NCI-H524 (cell line): ENCODE measurements at places on chromosomes 2 and 18.
A peak's percentile ranks its signal among the peaks of the same experiment; 100 is the strongest.

DNA sequence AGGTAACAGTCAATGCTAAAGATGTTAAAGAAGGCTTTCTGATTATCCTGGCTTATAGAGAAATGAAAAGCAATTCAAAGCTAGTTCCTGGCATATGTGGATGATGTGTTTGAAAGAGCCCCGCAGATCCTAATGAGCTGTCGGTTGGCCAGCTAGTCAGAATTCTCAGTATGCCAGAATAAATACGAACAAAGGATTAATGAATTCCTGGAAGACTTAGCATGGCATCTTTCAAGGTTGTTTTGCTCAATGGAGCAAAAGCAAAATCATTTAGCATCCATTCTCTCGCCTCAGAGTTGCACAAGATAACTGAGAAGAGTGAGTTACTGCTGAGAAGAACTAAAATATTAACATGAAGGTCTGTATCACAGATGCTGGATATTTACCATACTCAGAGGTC, 307.6 kb downstream of the RIT2 start:
- DNase-seq, result no peak

DNA sequence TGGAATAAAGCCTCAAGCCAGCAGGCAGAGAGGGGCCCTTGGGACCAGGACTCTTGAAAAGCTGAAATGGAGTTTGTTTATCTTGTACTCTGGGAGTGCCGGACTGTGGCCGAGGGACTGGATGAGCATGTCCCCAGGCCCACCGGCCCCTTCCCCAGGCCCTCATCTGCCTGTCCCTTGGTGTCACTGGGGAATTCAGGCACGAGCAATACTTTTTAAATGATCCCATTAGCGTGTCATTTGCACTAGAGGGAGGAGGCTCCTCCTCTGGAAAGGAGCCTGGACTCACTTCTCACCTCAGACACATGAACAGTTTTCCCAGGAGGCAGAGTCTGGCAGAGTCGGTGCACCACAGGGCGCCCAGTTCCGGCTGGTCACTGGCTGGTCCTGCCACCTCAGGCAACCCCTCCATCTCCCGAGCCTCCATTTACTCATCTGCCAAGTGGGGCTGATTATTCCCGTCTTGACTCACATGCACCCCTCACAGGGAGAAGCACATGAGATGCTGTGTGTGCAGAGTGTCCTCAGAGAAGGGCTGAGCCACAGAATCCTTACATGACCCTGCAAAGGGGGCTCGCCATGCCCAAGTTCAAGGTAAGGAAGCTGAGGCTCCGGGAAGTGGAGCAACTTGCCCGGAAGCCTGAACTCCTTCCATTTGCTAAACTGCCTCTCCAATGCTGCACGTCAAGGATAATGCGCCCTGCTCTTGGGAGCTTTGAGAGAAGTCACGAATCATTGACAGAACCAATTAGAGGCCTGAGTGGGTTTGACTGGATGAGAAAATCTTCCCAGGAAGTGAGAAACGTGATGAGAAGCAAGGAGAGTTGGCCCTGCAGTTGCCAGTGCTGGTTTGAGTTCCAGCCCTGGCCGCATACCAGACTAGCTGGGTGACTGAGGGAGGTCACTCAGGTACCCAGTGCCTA, 26.7 kb downstream of the CIB4 start:
- peak; percentile 32 for DNase-seq

GRCh38 chr2:62305421-62306176, 109.7 kb downstream of the B3GNT2 start:
- no peak for DNase-seq

GRCh38 chr2:180133736-180134135, 126.6 kb upstream of the CWC22 start:
- DNase-seq, result no peak

DNA sequence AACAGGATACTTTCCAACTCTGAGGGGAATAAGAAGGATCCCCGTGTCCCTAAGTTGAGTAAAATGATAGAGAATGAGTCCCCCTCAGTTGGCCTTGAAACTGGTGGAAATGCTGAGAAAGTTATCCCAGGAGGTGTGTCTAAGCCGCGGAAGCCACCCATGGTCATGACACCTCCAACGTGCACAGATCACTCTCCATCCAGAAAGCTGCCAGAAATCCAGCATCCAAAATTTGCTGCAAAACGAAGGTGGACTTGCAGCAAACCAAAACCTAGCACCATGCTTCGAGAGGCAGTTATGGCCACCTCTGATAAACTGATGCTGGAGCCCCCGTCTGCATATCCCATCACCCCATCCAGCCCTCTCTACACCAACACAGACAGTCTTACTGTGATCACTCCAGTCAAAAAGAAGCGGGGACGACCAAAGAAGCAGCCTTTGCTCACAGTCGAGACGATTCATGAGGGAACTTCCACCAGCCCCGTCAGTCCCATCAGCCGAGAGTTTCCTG, 270.1 kb downstream of the SETBP1 start:
- no peak for DNase-seq

- peak; percentile 33 for DNase-seq
Measured at GRCh38 chr2:152097801-152098495, 896 bp downstream of the CACNB4 start.

GRCh38 chr2:135299658-135300244, 231.3 kb downstream of the ZRANB3 start:
- DNase-seq, result no peak

- no peak for DNase-seq
Measured at GRCh38 chr2:31962757-31963361, 47.9 kb downstream of the MEMO1 start.

- DNase-seq, result no peak
Measured at GRCh38 chr2:61263830-61264229, 101.8 kb downstream of the C2orf74 start.

GRCh38 chr2:53202063-53202462, 565.5 kb upstream of the CHAC2 start:
- DNase-seq, result no peak

DNA sequence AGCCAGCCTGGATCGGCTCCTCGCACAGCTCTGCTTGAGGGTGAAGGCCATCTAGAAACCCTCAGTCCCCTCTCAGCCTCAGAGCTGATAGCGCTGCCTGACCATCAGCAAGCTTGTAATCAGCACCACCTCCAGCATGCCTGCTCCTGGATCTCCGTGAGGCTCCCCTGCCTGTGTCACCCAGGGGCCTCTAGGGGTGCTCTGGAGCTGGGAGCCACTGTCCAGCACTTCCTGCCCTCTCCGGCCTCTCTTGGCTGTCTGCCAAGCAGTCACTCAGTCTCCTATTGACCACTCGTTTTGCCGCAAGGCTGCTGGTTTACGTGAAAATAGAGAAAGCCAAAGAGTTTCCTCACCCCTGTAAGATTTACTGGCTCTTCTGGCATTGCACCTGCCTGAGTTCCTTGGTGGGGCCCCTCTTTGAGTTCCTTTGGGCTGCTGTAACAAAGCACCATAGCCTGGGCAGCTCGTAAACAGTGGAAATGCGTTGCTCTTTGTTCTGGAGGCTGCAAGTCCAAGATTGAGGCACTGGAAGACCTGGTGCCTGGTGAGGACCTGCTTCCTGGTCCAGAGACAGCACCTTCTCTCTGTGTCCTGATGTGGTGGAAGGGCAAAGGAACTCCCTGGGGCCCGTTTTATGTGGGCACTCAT, 17.9 kb downstream of the CAPN10 start:
- no peak for DNase-seq

DNA sequence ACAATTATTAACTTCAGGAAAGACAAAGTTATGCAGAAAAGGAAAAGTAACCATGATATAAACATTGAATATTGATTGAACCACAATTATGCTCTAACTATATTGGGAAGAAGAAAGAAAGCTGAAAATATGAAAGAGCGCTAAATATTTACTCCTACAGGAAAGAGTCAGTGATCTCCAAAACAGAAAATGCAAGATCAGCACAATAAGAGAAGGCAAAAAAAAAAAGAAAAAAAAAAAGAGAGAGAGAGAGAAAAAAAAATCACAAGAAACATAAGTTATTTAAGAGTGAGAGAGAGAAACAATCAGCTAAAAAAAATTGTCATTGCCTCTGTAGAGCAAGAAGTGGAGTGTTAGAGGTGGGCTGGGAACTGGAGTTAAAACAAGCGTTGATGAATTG, 28.9 kb upstream of the ELAC1 start:
- no peak for DNase-seq

DNA sequence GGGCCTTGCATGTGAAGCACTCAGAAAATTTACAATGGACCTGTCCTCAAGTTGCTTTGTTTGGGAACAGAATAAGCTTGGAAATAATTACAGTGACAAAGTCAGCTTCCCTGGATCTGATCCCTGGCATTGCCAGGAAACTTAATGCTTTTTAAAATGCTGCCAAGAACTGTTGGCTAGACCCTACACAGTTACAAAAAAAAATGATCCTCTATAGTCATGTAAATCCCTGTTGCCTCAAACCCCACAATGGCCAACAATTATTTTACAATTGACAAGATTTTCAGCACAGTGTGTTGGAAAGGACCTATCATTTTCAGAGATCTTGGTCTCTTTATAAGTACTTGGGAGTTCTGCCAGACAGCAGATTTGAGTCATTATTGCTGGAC, 470.4 kb upstream of the ACVR2A start:
- DNase-seq, result no peak

- no peak for DNase-seq
Measured at GRCh38 chr2:187541086-187542085, 12.8 kb downstream of the TFPI start.

DNA sequence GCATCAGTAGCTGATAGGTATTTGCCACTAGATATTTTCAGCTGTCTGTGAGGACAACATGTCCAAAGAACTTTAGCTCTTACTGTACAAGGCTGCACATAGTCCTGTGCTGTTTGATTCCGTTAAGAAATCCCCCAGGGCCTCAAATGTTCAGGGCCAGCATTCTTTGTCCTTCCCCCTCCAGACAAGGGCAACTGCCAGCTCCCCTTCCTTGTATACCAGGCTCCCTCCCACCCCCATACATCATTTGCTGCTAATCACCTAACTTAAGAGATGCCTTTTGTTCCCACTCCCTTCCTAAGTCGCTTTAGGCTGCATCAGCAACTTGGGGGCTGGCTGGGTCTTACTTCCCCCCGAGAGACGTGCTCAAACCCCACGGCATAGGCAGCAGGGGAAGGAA, 138.7 kb downstream of the CDH20 start:
- no peak for DNase-seq

DNA sequence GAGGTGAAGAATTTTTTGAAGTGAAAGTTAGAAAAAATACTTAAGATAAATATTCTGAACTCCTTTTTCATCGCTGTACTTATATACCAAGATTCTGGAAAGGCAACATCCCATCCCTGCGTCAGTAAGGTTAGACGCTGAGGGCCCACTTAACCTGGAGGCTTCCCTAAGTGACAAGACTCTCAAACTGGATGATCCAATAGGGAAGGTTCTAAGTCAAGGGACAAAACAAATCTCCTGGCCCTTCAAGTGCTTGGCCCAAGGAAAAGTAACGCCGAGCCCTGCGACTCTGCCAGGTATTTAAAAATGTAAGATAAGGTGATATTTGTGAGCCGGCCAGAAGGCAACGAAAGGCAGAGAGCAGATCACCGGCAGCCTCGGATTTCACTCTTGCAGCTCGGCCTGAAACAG, 1.3 kb downstream of the STK39 start:
- DNase-seq, result peak; percentile 59

- no peak for DNase-seq
Measured at GRCh38 chr2:220192994-220193753, 565.7 kb downstream of the SLC4A3 start.

- no peak for DNase-seq
Measured at GRCh38 chr2:220034426-220035130, 407.1 kb downstream of the SLC4A3 start.

DNA sequence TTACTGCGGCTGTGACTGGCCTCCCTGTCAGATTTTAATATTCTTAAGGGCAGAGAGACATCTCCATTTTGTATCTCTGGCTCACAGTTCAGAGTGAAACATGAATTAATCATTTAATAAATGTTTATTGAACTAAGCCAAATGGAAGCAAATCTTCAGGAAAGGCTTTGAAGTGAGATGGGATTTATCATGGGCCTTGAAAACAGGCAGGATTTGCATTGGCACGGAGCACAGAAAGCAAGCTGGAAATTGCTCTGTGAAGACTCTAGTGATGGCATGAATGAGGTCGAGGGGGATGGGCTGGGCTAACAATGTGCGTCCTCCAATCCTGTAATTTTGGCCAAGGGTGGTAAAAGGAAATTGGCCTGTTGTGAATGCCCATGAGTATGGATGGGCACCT, 369.8 kb upstream of the SOX11 start:
- no peak for DNase-seq

GRCh38 chr2:174442546-174443510, 44.0 kb downstream of the GPR155 start:
- no peak for DNase-seq

DNA sequence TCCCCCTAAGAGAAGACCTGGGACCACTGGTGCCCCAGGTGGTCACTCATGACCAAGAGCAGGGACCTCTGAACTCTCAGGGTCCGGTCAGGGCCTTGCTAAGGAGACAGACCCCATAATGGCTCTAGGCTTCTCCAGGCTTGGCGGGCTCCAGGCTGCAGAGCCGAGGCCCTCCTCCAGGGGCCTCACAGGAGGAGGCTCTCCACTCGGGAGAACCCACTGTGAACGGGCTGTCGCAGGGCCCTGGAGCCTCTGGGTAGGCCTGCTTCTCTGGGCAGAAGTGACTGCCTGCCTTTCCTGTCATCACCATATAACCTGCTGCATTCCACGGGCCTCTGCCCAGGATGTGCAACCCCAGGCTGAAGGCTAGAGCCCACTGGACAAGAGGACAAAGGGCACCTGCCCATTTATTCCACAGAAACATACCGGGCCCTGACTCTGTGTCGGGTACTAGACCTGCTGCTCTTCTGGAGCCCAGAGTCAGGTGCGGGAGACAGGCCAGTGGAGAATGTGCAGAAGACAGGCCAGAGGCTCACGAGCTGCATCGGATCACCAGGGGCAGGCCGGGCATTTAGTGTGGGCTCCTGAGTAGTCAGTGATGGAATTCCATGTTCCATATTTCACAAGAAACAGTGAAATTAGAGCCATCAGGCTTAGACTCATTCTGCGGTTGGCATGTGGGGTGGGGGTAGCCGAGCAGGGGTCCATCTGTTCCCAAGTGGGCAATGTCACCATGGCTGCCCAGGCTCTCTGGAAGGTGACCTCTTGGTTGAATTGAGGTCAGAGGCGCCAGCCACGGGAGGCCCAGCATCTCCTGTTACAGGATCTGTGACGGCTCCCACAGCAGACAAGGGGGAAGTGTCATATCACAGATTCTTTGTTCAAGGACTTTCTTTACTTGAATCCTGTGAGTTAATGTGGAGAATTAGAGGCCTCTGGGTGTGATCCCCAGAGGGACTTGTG, 220.8 kb downstream of the SH3RF3 start:
- no peak for DNase-seq

DNA sequence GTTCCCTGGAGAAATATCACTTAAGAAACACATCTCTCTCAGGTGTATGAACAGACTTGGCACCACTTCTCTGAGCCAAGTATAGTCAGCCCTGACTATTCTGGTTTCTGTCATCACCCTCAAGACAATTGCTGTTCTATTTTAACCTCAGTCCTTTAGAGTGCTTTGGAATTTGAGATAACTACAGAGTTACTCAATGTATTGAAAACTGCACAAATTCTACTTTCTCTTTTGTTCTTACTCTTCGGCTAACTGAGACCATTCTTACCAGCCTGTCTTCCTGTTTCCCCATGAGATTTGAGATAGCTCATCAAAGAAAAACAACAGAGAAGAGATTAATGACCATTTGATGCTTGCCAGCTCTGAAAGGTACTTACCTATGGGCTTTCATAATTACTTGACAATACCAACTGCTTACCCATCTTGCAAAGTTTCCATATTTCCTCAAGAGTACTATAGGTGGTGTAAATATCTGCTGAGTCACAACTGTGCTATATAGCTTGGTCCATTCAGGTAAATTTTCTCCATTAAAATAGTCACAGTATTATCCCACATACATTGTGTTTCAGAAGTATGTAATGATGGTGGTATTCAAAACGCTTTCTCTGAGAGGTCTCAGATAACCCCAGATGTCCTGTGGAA, 467.5 kb upstream of the CHST9 start:
- DNase-seq, result no peak

GRCh38 chr2:170241756-170242155, 63.8 kb downstream of the MYO3B start:
- no peak for DNase-seq
